G401 (cell line): ENCODE measurements at places on chromosomes 16 and 17. TPM values are rescaled to one million over a fixed set of nuclear protein-coding genes. Genes with fewer than 3 reads are reported as not detected.
A peak's percentile ranks its signal among the peaks of the same experiment; 100 is the strongest.

DNA sequence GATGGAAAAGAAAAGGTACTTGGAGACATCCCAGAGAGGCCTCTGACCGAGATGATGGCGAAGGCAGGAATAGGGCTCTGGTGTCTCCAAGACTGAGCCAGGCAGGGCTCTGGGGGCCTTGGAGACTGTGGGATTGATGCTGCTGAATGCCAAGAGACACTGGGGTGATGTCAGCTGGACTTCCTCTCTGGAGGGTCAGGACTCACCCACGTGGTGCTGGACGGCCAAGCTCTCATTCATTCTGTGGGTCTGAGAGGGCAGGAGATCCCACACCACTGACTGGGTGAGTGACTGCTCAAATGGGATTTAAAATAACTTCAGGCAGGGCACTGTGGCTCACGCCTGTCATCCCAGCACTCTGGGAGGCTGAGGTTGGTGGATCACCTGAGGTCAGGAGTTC, 64.8 kb downstream of the NT5M start:
- DNase-seq: no peak

DNA sequence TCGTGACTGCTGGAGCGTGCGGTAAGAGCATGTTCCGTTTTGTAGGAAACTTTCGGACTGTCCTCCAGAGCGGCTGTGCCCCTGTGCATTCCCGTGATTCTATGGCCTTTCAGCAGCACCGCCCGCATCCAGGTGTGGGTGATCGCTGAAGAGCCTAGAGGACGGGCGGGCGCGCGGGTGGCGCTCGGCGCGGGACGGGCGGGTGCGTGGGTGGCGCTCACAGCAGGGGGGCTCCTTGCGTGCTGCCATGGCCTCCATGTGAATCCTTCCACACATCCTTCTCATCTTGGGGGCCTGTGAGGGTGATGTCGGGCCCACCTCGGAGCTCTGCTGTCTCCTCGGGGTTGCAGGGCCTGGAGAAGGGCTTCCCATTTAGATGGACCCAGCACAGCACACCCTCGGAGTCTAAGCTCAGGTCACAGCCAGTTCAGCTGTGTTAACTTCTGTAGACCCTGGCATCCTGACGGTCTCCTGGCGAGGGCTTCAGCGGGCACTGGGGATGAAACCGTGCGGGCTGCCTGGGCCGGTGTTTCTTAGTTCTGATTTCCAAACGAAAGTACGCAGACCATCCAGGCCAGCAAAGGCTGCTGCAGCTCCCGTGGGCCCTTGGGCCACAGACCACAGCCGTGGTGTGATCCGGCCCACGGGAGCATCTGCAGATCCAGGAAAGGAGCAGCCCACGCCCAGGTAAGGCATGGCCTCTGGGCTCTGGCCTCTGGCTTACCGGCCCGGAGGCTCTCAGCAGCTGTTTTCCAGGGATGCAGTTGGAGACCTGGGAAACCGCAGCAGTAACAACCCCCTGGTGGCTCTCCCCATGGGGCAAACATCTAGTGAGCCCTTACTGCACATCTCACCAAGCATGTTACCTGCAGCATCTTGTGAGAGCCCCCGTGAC, 339.4 kb downstream of the FOXL1 start:
- no peak for DNase-seq

DNA sequence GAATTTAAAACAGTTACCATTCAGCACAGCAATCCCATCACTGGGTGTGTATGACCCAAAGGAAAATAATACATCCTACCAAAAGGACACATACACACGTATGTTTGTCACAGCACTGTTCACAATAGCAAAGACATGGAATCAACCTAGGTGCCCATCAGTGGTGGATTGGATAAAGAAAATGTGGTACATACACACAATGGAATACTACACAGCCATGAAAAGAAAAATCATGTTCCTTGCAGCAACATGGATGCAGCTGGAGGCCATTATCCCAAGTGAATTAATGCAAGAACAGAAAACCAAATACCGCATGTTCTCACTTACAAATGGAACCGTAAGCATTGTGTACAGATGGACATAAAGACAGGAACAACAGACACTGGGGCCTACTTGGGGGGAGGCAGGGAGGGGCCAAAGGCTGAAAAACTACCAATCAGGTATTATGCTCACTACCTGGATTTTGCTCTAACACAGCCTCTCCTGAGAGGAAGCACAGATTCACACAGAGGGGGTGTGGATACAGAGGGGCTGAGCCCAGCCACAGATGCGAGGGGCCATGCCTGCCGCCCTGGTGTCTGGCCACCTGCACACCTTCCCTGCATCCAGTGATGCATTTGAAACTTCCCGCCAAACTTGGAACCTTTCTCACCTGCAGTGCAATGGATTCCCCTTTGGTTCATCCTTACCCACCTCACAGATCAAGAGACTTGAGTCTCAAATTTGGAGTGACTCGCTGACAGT, 55.9 kb downstream of the USP22 start:
- no peak for DNase-seq

- DNase-seq: no peak
These were observed 32.2 kb downstream of the SLC12A3 start for GRCh38 chr16:56897026-56897799.

GRCh38 chr17:55462711-55463110, 41.1 kb upstream of the MMD start:
- DNase-seq: no peak

GRCh38 chr17:45307290-45308015, 9.4 kb downstream of the MAP3K14 start:
- DNase-seq: no peak

DNA sequence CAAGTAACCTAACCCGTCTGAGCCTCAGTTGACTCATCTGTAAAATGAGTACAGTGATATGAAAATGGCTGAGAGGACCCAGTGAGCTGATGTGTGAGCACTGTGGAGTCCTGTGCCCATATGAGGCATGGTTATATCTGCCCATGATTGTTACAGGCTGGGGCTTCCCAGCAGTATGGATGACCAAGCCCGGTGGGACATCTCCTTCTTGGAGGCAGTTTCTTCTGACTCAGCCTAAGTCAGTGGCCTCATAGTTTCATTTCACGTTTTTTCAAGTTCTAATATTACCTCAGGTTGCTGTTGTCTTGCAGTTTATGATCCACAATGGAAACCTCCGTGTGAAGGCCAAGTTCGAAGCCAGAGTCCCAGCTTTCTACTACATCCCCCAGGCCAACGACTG, 4.8 kb downstream of the ADAP2 start:
- no peak for DNase-seq

DNA sequence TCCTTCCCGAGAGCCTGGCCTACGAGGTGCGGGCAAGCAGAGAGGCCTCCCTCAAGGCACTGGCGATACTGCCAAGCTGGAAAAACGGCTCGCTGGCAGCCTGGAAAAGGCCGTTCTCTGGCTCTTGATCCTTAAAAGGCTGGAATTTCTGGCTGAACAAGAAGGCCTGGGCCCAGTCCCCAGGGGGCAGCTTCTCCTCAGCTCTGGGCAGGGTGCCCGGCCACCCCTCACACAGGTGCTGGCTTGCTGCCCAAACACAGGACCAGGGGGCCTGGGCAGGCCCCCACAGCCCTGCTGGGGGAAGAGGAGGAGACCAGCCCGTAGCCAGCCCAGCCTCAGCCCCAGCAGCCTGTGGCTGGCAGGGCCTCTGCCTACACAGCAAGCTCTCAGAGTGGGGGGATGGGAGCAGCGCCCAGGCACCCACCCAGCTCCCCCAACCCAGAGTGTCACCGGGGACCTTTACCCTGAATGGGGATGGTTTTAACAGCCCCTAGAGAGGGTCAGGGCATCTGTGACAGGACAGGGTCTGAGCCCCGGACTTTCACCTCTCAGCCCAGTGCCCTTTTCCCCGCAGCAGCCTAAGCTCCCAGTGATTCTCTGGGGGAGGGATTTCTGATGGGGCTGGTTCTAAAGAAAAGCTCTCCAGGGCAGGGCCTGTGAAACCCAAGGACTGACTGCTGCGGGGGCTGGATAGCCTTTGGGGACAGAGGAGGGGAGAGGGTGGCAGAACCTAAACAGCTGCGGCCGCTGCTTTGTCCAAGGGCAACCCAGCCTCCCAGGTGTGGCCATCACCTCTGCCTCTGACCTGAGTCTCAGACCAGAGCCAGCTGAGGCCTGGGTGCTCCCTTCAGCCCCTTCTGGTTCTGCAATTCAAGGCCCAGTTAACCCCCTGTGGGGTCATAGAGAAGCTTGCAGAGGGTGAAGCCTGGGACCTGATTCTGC, 38.6 kb upstream of the TOB1 start:
- peak; percentile 78 for DNase-seq

DNA sequence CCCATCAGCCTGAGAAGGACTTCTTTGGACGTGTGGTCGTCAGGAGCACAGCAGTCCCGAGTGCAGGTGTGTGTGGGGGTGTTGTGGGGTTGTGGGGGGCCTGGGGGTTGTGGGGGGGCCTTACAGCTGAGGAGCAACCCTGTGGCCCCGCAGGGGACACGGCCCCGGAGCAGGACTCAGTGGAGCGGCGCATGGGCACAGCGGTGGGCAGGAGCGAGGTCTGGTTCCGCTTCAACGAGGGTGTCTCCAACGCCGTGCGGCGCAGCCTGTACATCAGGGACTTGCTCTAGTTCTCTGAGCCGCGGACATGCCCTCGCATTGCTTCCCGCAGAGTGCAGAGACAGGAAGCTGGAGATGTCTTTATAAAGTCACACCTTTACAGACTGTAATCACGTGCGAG, 2.8 kb downstream of the GNG13 start:
- DNase-seq: no peak

DNA sequence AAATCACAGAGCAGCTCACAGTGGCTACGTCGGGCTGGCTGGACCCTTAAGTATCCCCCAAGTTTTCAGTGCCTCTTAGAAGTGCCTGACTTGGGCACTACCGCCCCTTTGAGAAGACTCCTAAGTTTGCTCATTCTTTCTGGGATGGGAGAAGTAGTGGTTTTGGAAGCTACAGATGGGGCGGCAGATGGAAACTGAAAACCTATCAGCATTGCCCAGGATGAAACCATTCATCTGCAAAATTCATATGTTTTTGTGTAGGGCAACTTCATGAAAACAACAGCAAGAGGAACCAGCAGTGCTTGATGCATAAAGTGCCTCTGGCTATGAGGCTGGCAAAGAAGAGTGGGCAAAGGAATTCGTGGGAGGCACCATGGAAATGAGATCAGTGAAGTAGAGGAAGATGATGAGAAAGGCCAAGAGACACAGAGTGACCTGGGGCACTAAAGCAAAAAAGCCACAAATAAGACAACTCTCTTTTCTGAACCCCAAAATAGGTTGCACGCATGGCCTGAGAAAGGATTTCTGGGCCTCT, 277.1 kb downstream of the XYLT1 start:
- no peak for DNase-seq

- DNase-seq: no peak
These were observed at the start of gene EVI2B for GRCh38 chr17:31313982-31314781. TSS of gene EVI2B (minus strand) at chr17:31314054. CDS start at chr17:31305609, 8,445 bp downstream.

DNA sequence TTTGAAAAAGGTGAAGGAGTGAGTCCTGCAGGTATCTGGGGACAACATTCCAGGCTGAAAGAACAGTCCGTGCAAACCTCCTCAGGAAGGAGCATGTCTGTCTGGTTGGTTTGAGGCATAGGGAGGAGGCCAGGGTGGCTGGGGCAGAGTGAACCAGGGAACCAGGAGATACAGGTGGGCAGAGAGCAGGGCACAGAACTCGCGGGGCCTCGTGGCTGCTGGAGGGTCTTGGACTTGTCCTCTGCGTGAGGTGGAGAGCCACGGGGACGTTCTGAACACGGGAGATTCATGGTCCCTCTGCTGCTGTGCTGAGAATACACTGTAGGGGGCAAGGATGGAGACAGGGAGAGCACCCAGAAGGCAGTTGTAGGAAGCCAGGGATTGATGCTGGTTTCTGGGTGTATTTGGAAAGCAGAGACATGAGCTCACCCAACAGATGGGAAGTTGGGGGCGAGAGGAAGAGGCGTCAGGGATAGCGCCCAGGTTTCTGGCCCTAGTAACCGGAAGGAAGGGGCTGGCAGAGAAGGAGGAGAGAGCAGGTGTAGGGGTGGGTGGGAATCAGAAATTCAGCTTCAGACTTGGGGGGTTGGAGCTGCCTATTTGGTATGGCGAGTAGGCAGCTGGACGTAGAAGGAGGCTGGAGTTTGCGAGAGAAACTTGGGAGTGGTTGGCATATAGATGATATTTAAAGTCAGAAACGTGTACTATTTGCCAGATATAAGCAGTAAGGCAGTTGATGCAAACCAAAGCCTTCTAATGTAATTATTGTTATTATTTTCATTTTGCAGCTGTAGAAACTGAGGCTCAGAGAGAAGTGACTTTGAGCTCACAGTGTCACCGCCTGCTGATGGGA, at the start of gene CCL17:
CCL17 (plus strand) TSS at position 803 of the 853 bp plus-strand sequence. CDS start 9,166 bp downstream, outside the sequence.
- no peak for DNase-seq

- DNase-seq: no peak
These were observed 2.9 kb downstream of the KRTAP9-7 start for GRCh38 chr17:41278176-41278955.

- no peak for DNase-seq
These were observed 260.7 kb downstream of the MAF start for GRCh38 chr16:79339863-79340262.

DNA sequence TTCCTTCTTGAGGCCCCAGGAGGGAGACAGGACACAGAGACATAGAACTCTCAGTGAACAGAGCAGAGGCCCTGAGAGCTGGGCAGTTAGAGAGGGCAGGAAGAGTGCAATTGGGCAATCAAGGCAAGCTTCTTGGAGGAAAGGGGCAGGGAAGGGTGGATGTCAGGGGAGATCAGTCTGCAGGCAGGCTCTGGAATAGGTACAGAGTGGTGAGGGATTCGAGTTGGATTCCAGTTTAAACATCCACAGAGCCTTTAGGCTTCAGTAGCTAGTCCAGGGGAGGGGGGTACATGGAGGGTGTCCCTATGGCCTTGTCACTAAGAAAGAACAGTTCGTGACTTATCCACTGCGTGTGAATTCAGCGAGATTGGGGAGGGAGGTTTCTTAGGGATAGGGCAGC, 2.0 kb downstream of the PYY start:
- DNase-seq: no peak

- peak; percentile 10 for DNase-seq
These were observed 21.0 kb upstream of the ARHGAP44 start for GRCh38 chr17:12768255-12768654.

GRCh38 chr17:50882851-50883250, 16.7 kb upstream of the TOB1 start:
- no peak for DNase-seq

DNA sequence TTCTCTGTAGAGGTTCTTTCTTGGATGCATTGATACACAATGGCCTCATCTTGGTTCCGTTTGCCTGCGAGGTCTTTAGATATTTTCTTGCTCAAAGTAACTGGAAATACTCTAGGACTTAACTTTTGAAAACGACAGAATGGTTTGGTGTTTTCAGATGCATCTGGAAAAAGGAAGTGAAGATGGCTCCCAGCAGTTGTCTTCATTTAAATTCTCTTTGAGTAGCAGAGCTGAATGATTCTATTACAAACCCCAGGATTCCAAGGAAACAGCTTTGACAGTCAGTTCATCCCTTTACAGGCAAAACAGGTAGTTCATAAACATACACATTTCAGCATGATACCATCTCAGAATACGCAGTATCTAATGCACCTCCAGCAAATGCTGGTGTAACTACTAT, 54.8 kb downstream of the PSMD12 start:
- DNase-seq: no peak

GRCh38 chr16:72500545-72500944, 328.6 kb upstream of the PMFBP1 start:
- DNase-seq: no peak

The ALOX12 gene
- not detected in 2 replicates for total RNA-seq

The USP10 gene
- total RNA-seq: 54.2 and 82.0 TPM in 2 replicates

The CCDC40 gene
- 13.7 and 14.4 TPM in 2 replicates for total RNA-seq

The PRSS36 gene
- total RNA-seq: 0.06 TPM in 1 of 2 replicates, not detected in the other

The IL17C gene
- 0.43 TPM in 1 of 2 replicates, not detected in the other for total RNA-seq

The TP53TG3 gene
- 2.1 TPM in 1 of 2 replicates, not detected in the other for total RNA-seq

The PRAC1 gene
- 8.2 TPM in 1 of 2 replicates, not detected in the other for total RNA-seq

The MT3 gene
- not detected in 2 replicates for total RNA-seq

The KRT13 gene
- not detected in 2 replicates for total RNA-seq

The C17orf113 gene
- 1.7 and 2.3 TPM in 2 replicates for total RNA-seq

The TLK2 gene
- total RNA-seq: 22.0 and 31.6 TPM in 2 replicates

The ASPA gene
- not detected in 2 replicates for total RNA-seq

The PRR29 gene
- total RNA-seq: 1.1 and 3.1 TPM in 2 replicates

The BEAN1 gene
- total RNA-seq: not detected in 2 replicates
